ENCODE measurements at places on chromosomes 11 and 22.

GRCh38 chr22:47457509-47458300 lies 695.3 kb downstream of the TBC1D22A start:
- DNase-seq = no peak

DNA sequence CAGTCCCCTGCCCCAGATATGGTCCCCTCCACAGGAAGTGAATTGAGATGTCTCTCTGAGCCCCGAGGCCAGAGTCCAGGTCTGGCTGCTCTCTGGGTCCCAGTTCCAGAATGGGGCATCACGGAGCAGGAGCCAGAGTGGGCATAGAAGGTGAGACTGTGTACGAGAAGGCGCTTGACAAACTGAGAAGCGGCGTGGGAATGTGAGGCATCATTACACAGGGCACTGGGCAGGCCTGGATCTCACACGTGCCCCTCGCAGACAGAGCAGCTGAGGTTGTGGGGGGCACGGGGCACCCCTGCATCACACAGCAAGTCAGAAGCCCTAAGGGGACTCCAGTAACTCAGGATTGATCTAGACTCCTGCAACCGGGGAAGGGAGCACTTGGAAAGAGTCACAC lies 9.2 kb downstream of the STARD10 start:
- DNase-seq = no peak

GRCh38 chr11:133007027-133007584 lies 525.2 kb downstream of the OPCML start:
- no peak for DNase-seq

GRCh38 chr11:65719871-65720210 lies 757 bp downstream of the RNASEH2C start:
- DNase-seq = no peak

GRCh38 chr11:132347156-132348090 lies 977.0 kb downstream of the NTM start:
- no peak for DNase-seq

DNA sequence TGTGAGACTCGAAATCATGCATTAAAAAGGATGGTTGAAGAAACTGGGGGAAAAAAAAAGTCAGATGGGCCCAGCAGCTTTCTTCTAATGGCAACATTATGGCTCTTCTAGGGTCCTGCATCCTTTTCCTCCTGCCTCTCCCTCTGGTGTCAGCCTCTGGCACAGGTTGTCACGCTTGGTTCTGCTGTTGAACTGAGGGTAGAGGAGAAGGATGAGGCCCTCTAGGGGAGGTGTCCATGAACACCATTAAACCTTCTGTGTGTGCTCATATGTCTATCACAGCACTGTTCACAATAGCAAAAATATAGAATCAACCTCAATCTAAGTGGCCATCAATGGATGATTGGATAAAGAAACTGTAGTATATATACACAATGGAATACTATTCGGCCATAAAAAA lies 36.0 kb downstream of the BUD13 start:
- no peak for DNase-seq

DNA sequence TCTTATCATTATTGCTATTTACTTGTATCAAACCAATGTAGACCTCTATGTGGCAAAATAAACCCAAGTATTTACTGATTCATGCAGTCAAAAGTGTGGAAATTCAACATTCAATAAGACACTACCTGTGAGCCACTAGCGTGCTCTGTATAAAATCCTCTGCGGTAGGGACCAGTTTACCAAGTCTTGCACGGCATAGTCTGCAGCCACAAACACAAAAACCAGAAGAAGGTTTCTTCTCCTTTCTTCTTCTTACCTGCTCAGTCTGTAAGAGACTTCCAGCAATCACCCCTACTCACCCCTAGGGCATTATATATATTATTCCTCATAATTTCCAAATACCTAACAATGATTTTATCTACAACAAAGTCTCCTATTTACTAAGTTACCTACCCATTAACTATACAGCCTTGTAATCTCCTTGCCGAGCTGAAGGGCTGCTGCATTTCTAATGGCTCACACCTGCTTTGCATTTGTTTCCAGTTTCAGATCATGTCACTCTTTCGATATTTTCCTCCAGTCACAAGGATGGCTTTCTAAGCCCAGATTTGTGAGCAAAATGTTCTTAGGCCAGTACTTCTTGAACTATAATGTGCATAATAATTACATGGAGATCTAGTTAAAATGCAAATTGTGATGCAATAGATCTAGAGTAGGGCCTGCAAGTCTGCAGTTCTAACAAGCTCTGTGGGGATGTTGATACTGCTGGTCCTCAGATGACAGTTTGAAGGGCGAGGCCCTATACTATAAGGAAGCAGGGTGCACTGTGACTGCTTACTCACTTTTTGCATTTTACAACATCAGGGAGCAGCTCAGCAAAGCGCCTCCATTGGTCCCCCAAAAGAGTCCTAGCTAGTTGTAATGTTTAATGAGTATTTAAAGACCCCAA lies 191.9 kb upstream of the DDI1 start:
- no peak for DNase-seq

DNA sequence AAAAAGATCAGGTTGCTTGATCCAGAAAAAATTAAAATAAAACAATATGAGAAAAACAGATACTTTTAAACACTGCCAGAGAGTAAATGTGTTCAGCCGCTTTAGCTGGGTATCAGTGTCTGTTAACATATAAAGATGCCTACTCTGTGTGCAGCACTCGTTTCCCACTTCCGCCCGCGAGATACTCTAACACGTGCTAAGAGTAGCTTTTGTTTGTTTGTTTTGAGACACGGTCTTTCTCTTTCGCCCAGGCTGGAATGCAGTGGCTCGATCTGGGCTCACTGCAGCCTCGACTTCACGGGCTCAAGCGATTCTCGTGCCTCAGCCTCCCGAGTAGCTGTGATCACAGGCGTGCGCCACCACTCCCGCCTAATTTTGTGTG lies 531 bp upstream of the MEN1 start:
- DNase-seq = no peak

DNA sequence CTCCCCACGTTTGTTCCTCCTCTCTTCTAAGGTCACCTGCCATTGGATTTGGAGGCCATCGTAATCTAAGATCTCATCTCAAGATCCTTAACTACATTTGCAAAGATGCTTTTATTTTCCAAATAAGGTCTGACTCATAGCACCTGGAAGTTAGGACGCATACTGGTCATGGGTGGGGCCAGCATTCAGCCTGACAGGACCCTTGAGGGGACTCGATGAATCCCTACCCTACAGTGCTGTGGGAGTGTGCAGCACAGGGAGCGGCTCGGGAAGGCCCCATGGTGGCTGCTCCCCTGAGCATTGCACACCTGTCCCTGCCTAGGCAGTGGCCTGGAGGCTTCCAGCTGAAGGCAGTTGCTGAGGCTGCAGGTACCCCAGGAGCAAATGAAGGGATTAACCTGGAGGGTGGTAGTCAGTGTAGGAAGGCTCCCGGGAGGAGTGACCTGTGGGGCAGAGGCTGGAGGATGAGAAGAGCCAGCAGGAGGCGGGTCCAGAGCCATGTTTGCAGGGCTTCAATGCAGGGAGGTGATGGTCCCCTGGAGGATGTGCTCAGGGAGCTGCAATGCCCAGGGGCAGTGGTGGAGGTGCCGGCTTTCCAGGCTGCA lies 362.2 kb downstream of the CTTN start:
- no peak for DNase-seq

- DNase-seq = no peak
Measured at GRCh38 chr11:34525888-34526657, 12.5 kb upstream of the ELF5 start.

DNA sequence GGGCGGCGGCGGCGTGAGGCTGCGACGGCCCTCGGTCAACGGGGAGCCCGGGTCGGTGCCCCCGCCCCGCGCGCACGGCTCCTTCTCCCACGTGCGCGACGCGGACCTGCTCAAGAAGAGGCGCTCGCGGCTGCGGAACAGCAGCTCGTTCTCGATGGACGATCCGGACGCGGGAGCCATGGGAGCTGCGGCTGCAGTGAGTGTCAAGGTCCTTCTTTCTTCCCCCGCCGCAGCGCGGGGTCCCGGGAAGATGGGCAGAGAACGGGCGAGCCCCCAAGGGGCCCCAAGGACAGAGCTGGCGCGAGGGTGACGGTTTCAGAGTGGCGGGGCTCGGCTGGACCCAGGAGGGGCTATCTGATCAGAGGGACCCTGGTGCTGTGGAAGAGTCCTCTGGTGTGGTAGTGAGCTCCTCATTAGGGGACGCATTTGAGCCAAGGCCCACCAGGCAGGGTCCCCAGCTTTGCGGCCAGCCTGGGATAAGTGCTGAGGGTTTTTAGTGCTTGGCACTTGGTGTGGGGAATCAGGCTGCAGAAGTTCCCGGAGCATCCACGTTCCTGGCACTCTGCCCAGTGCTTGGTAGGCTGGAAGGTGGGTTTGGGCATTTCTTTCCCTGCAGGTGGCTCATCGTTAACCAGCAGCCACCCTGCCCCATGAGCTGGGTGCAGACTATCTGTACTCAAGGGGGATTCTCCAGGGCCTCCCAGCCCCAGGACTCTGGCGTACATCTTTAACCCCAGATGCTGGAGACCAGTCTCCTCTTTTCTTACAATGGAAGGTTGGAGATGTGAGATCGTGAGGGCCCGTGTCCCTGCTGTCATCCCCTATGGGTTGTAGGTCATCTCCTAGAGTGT lies 9.8 kb downstream of the EHBP1L1 start:
- no peak for DNase-seq

DNA sequence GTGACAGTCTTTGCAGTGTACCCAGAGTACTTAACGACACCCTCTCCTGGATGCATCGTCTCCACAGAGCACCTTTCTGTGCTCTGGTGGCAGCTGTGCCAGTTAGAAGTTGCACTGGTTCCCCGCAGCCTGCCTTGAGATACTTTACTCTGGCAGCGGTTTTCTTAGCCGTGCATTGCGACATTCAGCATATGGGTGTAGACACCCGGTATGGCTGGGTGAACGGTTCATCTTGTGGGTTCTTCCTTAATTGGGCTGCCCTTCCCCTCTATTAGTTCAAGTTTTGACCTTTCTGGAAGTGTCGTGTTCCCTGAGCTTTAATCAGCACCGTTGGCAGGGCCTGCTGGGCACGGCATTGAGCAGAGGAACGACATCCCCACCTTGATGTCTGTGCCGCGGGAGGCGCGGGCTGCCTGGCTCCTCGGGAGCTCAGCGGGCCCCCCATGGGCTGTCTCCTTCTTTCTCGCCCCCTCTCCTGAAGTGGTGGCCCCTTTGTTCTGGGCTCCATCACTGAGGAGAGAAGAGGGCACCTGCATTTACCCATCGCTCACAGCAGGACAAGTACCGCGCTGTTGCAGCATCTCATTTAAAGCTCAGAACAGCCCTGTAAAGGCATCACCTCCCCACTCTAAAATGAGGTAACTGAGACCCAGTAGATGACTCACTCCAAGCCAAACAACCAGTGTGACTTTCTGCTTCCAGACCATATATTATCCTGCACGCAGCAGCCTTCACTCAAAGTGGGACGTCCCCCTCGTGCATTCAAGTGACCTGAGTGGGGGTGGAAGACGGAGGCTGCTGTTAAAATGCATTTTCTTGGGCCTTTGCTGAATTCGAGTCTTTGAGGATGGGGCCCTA lies 13.3 kb downstream of the FAM83F start:
- DNase-seq = no peak

GRCh38 chr22:35380537-35381423 lies at the start of gene HMOX1:
Gene HMOX1, plus strand, starts transcription at chr22:35381096. Its CDS starts 78 bp downstream, at chr22:35381174.
- DNase-seq = peak; percentile 58

GRCh38 chr11:32884770-32885384 lies 7.7 kb upstream of the QSER1 start:
- DNase-seq = no peak

- no peak for DNase-seq
Measured at GRCh38 chr11:122199661-122200060, 83.6 kb upstream of the BLID start.

DNA sequence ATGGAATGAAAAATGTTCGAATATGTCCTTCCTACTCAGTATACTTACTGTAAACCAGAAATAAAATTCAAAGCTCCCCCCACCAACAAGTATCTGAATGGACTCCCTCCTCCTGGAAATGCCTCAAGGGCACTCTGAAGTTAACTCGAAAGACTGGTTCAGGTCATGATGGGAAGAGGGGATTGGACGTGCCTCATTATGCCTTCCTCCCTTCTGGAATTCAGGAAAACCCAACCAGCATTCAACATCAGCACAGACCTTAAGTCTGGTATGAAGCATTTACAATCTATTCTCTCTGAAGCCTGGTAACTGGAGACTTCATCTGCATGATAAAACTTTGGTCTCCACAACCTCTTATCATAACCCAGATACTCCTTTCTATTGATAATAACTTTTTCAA lies 428.3 kb upstream of the RAG2 start:
- DNase-seq = no peak

DNA sequence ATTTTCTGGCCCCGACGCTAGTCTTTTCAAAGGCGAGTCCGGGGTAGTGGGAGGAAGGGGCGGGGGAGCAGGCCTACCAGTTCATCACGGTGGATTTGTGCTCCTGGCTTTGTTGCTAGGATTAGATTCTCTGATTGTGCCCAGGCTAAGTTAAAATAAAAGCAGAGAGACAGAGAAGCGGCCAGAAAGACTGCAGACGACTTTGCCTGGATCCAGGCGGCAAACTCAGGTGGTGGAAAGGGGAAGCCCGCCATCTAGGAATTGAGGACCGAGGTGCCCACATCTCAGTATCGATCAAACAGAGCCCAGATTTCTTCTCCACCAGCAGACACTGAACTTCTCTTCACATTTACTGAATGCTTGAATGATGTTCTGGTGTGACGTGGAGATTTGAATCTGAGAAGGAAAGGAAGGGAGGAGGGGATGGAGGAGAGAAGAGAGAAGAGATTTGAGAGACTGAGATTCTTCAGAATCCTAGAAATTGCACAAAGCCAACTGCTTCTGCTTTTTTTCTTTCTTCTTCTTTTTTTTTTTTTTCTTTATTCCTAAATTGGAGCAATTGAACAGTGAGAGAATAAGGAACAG lies 2.7 kb downstream of the FAT3 start:
- no peak for DNase-seq

- DNase-seq = no peak
Measured at GRCh38 chr22:23012081-23012622, 58.2 kb upstream of the GNAZ start.

GRCh38 chr11:41222236-41222635 lies 237.2 kb downstream of the LRRC4C start:
- DNase-seq = no peak

GRCh38 chr11:250740-251299 lies 14.0 kb downstream of the PSMD13 start:
- no peak for DNase-seq

GRCh38 chr11:101923554-101923953 lies 7.2 kb upstream of the ANGPTL5 start:
- DNase-seq = no peak

GRCh38 chr11:6637871-6638270 lies 17.7 kb downstream of the DCHS1 start:
- DNase-seq = no peak

- no peak for DNase-seq
Measured at GRCh38 chr22:47090591-47091245, 328.3 kb downstream of the TBC1D22A start.

GRCh38 chr11:839875-840617 lies 2.3 kb downstream of the POLR2L start:
- DNase-seq = no peak

DNA sequence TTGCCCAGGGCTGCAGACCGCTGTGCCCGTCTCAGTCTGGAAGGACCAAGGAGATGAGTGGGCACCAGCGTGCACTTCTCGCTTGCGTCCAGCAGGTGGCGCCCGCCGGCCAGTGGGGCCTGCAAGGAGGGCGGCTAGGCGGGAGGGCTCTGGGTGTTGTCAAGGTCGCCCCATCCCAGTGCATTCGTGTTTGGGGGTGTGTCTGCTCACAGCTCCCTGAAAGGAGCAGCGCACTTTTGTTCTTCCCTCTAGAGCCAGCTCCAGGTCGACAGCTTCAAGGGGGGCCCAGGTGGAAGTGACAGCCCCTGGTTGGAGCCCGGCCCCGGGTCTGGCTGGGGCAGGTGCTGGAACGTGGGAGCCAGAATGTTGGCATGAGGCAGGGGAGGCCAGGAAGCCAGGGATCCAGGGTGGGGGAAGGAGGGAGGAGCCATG lies 23.4 kb upstream of the MPPED1 start:
- DNase-seq = peak; percentile 21
